CD4-positive, alpha-beta T cell treated with Interleukin-4 for 4 hours (primary cell): ENCODE measurements at places on chromosomes 7 and 10.
A peak's percentile ranks its signal among the peaks of the same experiment; 100 is the strongest.

DNA sequence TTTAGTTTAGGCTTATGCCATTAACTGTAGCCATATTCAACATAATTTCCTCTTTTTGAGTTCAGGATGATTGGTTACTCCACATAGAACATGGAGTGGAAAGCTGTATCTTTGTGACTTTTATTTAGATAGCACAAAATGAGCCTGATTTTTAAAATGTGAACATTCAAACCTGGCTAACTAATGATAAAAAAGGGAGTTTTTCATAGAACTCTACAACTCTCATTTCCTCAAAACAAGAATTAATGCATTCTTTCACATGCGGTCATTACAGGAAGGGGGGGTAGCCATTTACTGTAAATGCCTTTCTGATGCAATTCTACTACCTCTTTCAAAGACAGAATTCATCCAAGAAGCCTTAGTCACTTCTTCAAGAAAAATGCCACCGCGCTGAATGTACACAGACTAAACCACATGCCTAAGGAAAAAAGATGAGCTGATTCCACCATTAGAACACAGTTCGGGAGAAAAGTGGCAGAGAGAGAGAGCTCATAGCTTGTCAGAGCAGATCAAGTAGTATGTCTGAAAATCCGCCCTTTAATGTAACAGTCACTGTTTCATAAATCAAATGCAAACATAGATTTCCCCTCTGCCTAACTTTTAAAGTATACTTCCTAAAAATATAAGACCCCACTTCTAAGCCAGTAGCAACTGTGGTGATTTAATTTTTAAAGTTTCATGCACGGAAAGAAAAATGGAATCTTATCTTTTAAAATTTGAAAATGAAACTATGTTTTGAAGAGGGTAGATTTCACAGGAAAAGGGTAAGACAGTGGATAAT lies 226.4 kb upstream of the KLF14 start:
- peak; percentile 87 for DNase-seq

- no peak for DNase-seq
These were observed 47.4 kb downstream of the GPR37 start for GRCh38 chr7:124718032-124718766.

DNA sequence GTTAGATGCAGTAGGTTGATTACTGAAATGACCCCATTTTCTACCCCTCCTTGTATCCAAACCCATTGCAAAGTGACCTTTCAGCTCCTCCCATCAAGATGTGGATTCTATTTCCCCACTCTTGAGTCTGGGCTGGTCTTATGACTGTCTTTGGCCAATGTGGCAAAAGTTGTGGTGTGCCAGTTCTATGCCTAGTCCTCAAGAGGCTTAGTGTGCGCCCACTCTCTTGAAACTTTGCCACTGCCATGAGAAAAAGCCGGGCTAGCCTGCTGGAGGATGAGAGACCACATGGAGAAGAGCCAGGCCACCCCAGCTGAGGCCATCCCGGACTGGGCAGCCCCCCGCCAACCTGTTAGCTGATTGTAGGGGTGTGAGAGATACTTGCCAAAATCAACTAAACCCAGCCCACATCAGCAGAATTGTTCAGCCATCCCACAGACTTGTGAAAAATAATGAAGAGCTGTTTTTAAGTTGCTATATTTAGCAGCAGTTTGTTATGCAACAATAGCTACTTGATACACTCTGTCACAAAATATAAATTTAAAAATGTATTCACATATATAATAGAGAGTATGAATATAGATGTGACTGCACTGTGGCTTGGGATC lies 131.0 kb upstream of the PALS2 start:
- peak; percentile 11 for DNase-seq

GRCh38 chr7:18903695-18904094 lies 213.7 kb downstream of the TWIST1 start:
- DNase-seq, result no peak

- no peak for DNase-seq
These were observed 4.7 kb upstream of the CREB5 start for GRCh38 chr7:28407651-28408050.

- no peak for DNase-seq
These were observed 443.2 kb upstream of the SEMA3A start for GRCh38 chr7:84637568-84638338.

- no peak for DNase-seq
These were observed 261.2 kb downstream of the GLI3 start for GRCh38 chr7:41975849-41976248.

- no peak for DNase-seq
These were observed 86.5 kb downstream of the RALA start for GRCh38 chr7:39709768-39710311.

GRCh38 chr7:103116991-103117390 lies 31.9 kb downstream of the NAPEPLD start:
- DNase-seq, result no peak

GRCh38 chr7:134367956-134368749 lies 51.4 kb upstream of the SLC35B4 start:
- DNase-seq, result no peak

- DNase-seq, result no peak
These were observed 59.5 kb downstream of the SIRT1 start for GRCh38 chr10:67943917-67944316.

DNA sequence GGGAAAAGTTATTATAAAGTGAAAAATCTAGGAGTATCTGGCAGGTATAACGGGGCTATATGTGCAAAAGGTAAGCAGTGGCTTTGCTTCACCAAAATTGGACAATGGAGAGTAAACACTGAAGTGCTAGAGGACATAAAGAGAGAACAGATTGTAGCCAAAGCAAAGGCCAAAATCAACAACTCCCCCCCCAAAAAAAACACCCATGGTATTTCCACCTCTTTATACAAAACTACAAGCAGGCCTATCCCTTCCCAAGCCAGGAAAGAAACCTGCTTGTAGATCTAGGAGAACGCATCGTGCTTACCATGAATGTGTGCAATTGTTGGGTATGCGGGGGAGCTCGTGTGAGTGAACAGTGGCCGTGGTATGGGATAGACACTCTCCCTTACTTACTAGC lies 9.2 kb upstream of the AKR1B1 start:
- no peak for DNase-seq

GRCh38 chr7:92156990-92157389 lies 22.0 kb downstream of the LRRD1 start:
- DNase-seq, result no peak
